NCI-H2227 treated with DMSO at 0.1 percent for 48 hours (cell line): ENCODE measurements at places on chromosomes 4 and X.

- DNase-seq, result no peak
Observed at GRCh38 chrX:70552130-70552704, 107.6 kb downstream of the DLG3 start.

DNA sequence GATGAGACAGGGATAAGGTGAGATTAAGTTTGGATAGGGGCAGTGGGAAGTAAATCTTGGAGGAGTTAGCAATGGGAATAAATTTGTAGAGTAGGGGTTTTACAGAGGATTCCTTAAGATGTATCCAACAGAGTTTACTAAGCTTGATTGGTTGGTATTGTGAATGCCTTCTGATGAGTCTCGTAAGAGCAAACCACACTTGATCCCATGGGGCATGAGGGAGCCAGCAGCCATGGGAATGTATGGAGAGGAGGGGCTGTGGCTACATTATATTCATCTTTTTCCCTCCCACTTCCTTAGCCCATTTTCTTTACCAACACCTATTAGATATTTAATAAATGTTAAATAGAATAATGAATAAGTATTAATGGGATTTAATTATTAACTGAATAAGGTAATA, 126.6 kb upstream of the NDST3 start:
- no peak for DNase-seq

DNA sequence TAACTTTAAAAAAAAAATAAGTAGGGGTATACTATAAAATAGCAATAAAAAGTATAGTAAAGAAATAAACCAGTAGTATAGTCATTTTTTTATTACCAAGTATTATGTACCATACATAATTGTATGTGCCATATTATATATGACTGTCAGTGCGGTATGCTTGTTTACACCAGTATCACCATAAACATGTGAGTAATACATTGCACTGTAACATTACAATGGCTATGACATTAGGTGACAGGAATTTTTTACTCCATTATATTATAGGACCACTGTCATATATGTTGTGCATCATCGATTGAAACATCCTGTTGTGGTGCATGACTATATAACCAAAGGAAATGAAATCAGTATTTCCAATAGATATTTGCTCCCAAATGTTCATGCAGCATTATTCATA, 176.9 kb upstream of the ARHGAP24 start:
- no peak for DNase-seq

GRCh38 chr4:189001283-189001970, 862.2 kb downstream of the TRIML1 start:
- DNase-seq, result no peak

- no peak for DNase-seq
Observed at GRCh38 chr4:40261231-40262076, 64.6 kb downstream of the RHOH start.
